Left lung (tissue), 14 donors: ENCODE measurements at places on chromosomes 4 and X.

GRCh38 chr4:113028074-113028473 is 21.4 kb upstream of the ANK2 start:
- DNase-seq: no peak

GRCh38 chr4:67087897-67088296 is 457.4 kb downstream of the CENPC start:
- no peak for DNase-seq

DNA sequence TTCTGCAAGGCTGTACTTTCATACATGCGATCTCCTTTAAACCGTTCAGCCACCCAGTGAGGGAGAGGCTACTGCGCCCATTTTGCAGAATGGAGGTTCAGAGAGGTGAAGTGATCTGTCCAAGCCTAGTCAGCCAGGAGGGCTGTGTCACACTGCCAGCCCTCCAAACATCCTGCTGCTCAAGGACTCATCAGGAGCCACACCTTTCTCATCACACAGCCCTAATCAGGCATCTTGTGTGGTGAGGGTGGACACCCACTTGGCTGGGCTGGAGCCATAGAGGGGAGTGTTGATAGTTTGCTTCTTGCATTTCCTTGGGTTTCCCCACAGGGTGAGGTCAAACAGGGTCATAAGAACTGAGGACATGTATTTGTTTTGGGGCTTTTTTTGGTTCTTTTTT is 5.4 kb upstream of the CXCR3 start:
- no peak for DNase-seq

- DNase-seq: no peak
Measured at GRCh38 chr4:152953514-152953913, 17.4 kb downstream of the FHDC1 start.
